ENCODE measurements at places on chromosomes 2 and 18. TPM values are rescaled to one million over a fixed set of nuclear protein-coding genes. Genes with fewer than 3 reads are reported as not detected.

DNA sequence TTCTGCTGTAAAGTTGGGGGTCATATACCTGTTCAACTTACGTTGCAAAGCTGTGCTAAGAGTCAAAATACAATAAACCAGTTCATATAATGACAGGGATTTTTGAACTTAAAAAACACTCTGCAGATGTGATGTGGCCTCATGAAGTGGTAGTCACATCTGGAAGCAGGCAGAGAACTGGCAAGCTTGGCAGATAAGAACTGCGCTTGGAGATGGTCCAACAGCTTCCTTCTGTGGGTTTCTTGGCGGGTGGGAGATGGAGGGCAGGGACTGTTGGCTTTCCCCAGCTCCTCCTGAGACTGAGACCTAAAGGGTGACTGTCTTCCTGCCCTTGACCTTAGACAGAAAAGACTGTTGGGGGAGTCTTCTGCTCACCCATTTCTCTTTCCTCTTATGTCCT lies 140.4 kb downstream of the CTIF start:
- DNase-seq: no peak

- no peak for DNase-seq
Measured at GRCh38 chr2:68740400-68740914, 5.8 kb downstream of the ARHGAP25 start.

DNA sequence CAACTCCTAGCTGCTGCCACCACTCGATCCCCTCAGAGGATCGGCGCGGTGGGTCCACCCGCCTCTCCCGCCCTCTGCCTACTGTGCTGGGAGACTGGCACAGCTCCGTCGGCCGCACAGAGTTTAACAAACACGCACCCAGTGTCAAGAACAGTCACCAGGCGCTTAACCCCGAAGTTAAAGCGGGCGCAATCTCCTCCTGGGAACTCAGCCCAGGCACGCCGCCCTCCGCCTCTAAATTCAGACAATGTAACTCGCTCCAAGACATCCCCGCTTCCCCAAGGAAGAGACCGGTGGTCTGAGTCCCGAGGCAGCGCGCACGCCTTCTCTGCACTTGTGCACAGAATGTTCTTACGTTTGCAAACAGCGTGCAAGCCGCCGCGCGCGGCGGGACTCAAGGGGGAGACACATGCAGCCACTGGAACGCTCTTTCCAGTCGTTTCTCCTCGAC lies 533 bp downstream of the CXCR4 start:
- DNase-seq: no peak

DNA sequence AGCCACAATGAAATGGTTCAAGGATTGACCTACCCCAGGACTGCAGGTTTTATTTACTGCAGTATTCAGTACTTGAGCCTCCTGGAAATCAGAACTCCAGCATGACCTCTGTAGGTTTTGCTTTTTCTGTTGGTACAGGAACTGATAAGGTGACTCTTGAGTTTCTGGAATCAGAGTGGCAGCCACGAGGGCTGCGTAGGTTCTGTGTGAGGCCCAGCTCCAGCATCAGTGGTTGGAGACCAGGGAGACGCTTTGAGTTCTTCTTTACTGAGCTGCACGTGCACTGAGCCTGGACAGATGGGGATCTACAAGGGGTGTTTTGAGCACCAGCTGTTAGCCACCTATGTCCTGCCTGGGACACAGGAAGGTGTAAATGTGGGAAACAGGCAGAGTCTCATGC lies 222.7 kb upstream of the EPAS1 start:
- DNase-seq: no peak

- DNase-seq: no peak
Measured at GRCh38 chr2:219829667-219830352, 202.4 kb downstream of the SLC4A3 start.

GRCh38 chr2:64426183-64426952 lies 27.6 kb upstream of the LGALSL start:
- DNase-seq: no peak

DNA sequence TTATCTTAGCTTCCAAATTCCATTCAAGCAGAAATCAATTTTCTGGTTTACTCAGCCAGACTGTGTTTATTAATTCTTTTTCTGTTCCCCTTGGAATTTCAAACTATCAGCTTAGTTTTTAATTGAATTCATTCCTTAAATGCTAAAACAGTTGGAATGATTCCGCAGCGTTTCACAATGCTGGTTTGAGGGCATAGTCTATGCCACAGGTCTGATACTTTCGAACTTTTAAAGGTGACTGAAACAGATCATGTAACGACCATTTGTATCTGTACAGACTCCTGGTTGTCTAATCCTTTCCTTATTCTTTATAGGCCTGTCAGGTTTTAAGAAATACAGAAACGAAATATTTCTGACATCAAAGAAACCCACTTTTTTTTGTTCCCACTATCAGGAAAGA lies 45.4 kb downstream of the STPG4 start:
- DNase-seq: no peak

GRCh38 chr2:167857416-167857815 lies 390.0 kb downstream of the STK39 start:
- no peak for DNase-seq

GRCh38 chr2:122072666-122073065 lies 317.2 kb downstream of the TSN start:
- no peak for DNase-seq

RIT2 gene
- total RNA-seq: 5.1 TPM

CAB39 gene
- 32.8 TPM for total RNA-seq

TRIM54 gene
- total RNA-seq: not detected

RBM44 gene
- total RNA-seq: not detected

All from H4 (cell line).